ENCODE measurements at places on chromosomes 1 and 21.
A peak's percentile ranks its signal among the peaks of the same experiment; 100 is the strongest.

DNA sequence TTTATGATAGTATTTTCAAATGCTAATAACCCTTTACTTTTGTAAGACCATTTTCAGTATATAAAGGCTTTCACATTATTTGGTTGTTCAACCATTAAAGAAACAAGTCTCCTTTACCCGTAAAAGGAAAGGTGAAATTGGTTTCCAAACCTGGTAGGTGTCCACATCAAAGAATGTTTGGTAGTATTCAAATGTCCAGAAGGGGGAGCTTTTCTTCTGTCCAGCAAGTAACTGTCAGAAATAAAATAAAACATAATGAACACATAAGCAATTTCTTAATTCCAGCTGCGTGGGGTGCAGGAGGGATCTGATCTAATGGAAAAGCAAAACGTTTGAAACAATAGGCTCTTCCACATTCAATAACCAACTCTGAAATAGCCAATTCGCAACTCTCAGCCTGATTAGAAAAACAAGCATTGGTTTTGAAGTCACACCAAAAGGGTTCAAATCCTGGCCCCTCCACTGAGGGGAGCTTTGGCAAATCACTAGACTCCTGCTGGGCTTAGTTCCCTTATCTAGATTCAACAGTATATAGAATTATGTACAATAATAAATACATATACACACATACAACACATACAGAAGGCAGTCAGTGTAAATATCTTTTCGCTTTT, 11.0 kb downstream of the YIPF1 start:
- peak; percentile 43 for DNase-seq

- DNase-seq, result no peak
These were observed 340.0 kb downstream of the NPHP4 start for GRCh38 chr1:5651964-5652821.

DNA sequence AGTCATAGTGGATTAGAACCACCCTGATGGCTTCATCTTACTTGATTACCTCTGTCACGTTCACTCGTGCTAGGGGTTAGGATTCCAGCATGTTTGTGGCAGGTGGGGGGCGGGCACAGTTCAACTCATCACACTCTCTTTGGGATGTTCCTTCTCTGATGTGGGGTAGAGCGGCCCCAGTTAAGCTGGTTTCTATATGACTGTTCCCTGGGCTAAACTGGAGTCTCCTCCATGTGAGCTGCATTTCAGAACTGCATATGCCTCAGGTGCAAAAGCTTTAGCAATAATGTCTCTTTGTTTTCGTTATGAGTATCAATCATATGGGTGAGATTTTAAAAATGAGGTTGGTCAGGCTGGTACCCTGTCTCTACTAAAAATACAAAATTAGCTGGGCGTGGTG, 393.2 kb downstream of the RPS6KC1 start:
- DNase-seq, result no peak

GRCh38 chr1:110293601-110294104, 45.5 kb upstream of the RBM15 start:
- DNase-seq, result no peak

GRCh38 chr1:31795801-31796621, 19.8 kb downstream of the SPOCD1 start:
- DNase-seq, result no peak

- DNase-seq, result no peak
These were observed 13.2 kb upstream of the SCYL3 start for GRCh38 chr1:169906938-169907337.

GRCh38 chr1:66265796-66266195, 268.2 kb upstream of the SGIP1 start:
- DNase-seq, result no peak

DNA sequence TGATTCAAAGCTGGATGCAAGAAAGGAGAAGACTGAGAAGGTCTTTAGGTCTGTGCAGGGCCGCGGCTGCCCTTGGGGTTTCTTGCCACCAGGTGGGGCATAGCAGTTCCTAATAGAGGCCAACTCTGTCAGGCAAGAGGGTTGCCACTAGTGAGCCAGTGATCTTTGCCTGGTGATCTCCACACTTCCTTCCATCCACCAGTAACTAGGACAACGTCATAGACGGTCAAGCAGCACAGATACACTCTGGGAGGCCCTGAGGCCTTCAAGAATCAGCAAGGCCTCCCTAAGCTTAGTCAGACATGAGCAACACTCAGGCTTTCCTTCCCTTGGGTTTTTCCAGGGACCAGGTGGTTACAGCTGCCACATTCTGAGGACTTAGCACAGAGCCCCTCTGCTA, 32.9 kb upstream of the ATP2B4 start:
- DNase-seq, result no peak

- no peak for DNase-seq
These were observed 50.8 kb upstream of the ARTN start for GRCh38 chr1:43882763-43883162.

DNA sequence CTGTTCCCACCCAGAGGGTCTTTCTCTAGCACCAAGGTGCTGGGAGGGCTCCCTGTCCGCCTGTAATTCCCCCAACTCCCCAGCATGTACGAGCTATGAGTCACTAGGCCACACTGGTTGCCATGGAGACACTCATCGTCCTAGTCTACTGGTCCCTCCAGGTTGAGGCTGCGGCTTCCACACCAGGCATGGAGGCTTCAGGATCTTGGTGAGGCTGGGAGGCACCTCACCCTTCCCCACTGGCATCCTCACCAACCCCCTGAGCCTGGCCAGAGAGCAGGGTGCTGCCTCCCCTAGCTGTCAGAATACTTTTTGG, 75.6 kb upstream of the KAZN start:
- peak; percentile 57 for DNase-seq

DNA sequence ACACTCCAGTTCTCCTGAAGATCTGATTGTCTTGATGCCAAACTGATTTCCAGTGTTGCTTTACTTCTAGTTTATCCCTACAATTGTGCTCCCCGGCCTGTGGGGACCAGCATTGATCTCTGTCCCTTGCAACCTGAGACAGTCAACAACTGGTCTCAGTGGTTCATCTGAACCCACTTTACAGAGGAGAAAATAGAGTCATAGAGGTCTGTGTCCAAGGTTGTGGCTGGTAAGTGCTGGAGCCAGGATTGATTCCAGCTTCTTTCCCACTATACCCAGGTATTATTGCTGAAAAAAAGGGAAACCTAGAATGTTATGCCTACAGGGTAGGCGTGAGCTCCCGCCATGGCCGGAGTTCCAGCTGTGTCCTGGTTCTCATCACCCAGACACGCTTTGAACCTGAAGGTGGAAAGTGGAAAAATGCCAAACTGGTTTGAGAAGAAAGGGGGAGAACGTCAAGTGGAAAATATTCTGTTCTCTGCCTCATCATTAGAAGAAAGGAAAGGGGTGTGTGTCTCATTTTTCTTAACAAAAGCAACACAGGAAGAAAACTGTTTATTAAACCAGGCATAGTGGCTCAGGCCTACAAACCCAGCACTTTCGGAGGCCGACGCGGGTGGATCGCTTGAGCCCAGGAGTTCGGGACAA, 60.7 kb upstream of the ITPKB start:
- DNase-seq, result no peak

GRCh38 chr1:18244762-18245161, 137.2 kb downstream of the IGSF21 start:
- DNase-seq, result no peak

DNA sequence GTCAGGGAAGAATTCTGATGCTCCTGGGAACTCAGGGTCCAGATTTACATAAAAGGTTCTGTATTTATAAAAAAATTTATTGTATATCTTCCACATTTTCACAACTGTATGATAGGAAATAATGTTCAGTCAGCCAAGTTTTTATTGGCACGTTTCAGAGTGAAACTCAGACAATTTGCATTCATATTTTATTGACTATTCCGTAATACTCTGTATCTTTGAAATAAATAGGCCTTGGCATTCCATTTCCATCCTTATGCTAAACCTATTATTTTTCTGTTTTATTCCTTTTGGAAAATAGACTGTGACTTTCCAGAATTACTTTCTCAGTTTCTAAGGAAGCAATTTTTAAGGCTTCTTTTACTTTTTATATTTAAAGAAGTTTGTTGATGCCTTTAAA, 329.0 kb downstream of the OLFM3 start:
- DNase-seq, result no peak

DNA sequence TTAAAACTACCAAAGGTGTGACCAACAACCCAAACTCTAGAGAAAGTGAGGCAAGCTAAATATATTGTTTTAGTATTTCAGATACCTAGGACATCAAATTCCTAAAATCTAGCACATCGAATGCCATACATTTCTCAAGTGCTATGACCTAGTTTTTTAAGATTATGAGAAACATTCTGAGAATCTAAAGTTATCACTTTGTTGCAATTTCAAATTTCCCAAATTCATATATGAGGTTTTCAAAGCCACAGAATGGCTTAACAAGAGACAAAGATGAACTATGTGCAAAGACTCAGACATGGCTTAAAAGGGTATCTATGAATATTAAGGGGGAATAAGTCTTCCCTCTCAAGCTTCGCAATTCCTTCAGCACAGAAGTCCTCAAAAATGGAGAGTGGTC, 6.8 kb downstream of the SCYL3 start:
- no peak for DNase-seq

GRCh38 chr1:234109840-234110239, 205.4 kb downstream of the SLC35F3 start:
- DNase-seq, result no peak

GRCh38 chr1:110243146-110243545, 33.0 kb downstream of the KCNC4 start:
- no peak for DNase-seq

DNA sequence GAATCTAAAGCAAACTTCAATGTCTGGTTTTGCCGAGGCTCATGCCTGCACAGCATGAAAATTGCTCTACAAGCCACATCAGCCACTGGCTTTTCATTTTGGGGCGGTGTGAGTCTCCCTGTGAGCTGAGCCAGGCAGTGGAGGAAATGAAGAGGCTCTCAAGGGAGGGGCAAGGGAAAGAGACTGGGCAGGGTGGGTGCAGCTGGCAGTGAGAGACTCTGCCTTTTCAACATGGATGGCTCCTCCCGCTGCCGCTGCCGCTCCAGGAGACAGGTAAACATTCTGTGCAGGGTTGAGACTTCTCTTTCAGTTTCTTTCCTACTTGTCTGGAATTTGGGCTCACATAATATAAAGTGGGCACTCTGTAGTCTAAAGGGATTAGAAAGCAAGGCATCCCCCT, 11.3 kb upstream of the CTSE start:
- DNase-seq, result no peak

DNA sequence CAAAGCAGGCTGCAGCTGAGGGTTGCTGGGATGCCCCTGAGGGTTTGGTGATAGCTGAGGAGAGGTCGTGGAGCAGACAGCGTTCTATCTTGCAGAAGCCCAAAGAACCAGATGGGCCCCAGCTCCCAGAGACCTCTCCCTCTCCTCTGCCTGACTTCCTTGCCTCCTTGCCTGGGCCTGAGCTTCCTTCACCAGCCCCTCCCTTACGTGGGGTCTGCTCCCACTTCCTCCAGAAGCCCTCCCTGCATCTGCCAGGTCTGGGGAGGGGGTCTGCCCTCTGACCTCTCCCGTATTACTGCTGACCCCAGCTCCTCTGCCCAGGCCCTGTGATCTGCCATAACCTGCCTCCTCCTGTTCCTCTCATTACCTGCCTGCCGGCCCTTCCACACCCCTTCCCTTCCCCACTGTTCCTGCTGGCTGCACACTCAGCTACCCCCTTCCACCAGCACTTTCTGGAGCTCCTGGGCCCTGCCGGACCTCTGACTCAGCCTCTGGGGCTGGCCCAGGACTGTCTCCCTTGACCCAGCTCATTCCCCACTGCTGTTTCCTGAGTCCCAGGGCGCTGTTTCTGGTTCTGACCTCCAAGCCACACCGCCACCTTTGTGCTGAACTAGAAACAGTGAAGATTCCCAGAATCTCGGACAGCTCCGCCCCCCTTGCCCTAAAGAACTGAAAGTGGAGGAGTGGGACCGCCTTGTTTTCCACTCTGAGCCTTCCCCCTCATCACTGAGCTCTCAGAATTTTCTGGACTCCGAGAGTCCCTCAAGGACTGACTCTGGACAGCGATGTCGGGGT, 237.7 kb upstream of the C1orf174 start:
- DNase-seq, result no peak

- DNase-seq, result no peak
These were observed 18.4 kb upstream of the JAK1 start for GRCh38 chr1:64984737-64985136.

DNA sequence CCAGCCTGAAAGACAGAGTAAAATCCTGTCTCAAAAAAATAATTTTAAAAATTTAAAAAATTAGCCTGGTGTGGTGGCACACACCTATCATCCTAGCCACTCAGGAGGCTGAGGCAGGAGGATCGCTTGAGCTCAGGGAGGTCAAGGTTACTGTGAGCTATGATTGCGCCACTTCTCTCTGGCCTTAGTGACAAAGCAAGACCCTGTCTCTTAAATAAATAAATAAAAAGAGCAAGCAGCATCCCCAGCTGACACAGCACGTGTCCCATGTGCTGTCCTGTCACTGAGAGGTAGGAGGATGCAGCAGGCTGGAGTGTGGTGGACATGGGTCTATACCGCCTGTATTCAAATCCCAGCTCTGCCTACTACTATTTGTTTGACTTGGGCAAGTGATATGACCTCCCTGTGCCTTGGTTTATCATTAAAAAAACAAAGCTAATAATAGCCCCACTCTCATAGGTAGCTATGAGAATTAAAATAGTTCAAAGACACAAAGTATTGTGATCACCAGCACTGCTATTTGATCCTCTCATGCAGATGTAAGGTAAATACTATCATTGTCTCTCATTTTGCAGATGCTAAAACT, 22.2 kb upstream of the ECE1 start:
- no peak for DNase-seq

DNA sequence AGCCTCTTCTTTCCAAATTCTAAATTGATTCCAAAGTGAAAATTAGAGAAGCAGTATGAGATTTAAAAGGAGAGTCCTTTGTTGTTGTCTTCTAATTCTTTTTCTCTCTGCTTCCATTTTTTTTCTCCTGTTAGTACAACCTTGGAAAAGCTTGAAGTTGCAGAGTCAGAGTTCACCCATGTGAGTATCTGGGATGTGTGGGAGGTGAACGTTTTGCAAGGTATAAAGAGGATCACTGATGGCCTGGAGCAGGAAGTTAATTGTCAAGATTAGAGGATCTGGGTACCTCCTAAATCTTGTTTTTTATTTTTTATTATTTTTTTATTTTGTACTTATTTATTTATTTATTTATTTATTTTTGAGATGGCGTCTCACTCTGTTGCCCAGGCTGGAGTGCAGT, 7.7 kb upstream of the PSMD4 start:
- no peak for DNase-seq

- no peak for DNase-seq
These were observed 52.2 kb downstream of the FHAD1 start for GRCh38 chr1:15299179-15299578.

DNA sequence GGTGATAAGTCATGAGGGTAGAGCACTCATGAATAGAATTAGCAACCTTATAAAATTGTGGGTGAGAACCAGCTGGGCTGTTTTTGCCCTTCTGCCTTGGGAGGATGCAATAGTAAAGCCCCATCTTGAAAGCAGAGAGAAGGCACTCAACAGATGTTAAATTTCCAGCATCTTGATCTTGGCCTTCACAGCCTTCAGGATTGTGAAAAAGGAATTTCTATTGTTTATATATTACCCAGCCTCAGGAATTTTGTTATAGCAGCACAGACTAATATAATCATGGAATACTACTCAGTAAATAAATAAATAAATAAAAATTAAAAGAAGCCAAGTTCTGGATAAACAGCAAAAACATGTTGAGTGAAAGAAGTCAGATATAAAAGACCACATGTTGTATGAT, 175.2 kb downstream of the KCNT2 start:
- no peak for DNase-seq

Measured in GM10248 (cell line).